ENCODE measurements at places on chromosomes 7 and 10.

DNA sequence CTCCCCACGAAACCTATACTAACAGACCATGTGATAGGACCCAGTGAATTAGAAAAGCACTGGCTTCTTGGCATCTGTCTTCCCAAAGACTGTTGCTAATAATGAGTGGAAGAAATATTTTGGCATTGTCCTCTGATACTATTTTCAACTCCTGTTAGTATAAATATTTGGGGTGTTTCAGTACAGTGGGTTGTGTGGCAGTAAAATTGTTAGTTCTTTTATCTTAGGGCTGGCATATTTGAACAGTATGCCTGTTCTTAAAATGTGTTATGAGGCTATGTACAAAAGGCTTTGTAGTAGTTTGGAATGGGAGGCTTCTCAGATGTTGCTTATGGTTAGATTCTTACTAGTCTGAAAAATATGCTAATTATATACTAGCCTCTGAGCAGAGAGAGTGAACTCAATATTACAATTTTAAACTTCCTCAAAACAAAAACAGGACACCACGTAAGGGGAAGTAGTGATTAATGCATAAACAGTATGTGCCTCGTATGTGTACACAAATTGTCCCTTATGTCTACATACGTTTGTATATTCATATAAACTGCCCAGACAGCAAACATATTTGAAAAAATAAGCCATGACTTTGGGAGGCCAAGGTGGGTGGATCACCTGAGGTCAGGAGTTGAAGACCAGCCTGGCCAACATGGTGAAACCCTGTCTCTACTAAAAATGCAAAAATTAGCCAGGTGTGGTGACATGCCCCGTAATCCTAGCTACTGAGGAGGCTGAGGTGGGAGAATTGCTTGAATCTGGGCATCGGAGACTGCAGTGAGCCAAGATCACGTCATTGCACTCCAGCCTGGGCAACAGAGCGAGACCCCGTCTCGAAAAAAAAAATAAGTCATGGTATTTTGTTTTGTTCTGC is 115.4 kb downstream of the ARID5B start:
- DNase-seq = no peak

DNA sequence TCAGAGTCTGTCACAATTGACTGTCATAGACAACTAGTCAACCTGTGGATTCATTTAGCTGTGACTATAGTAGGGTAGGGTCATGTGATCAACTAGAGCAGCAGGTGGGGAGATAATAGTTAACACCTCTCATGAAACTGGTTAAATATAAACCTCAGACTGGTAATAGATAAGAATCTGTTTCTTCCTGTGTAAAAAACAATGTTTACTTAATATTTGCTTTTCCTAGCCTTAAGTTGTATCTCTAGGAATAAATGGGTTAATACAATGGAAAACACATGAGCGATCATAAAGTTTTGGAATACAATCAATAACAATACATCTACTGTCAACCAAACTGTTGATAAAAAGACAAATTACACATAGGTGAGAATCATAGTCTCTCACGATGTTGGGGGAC is 43.4 kb upstream of the ITGB8 start:
- no peak for DNase-seq

- no peak for DNase-seq
These were observed 123.5 kb downstream of the AHR start for GRCh38 chr7:17421941-17422340.

DNA sequence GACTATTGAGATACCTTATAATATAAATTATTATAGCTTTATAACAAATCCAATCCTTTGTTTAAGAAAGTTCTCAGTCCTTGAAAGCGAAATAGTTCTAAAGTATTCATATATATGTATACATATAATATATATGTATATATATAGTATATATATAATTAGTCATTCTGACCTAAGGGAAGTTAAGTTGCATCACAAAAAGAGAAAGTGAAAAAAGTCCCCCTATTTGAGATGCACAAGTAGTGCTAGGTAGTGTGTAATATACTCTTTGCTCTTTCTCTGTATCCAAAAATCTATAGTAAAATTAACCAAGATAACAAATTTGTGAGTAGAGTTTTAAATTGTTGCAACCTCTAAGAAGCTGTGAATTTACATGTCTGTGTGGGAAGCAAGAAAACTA is 13.3 kb upstream of the IFIT1B start:
- no peak for DNase-seq

GRCh38 chr10:29811751-29812427 is 177.1 kb upstream of the SVIL start:
- DNase-seq = no peak

- DNase-seq = peak; percentile 63
These were observed 4.4 kb downstream of the MSRB2 start for GRCh38 chr10:23099816-23100215.

DNA sequence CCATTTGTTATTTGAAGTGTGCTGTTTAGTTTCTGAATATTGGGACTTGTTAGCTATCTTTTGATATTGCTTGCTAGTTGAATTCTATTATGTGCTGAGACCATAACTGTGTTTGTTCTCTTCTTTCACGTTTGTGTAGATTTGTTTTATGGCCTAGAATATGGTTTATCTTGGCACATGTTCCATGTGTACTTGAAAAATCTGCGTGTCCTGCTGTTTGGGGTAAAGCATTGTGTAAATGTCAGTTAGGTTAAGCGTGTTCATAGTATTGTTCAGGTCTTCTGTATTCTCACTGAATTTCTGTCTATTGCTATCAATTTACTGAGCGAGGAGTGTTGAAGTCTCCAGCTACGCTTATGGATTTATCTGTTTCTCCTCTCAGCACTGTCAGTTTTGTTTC is 19.4 kb downstream of the MMP21 start:
- DNase-seq = no peak

DNA sequence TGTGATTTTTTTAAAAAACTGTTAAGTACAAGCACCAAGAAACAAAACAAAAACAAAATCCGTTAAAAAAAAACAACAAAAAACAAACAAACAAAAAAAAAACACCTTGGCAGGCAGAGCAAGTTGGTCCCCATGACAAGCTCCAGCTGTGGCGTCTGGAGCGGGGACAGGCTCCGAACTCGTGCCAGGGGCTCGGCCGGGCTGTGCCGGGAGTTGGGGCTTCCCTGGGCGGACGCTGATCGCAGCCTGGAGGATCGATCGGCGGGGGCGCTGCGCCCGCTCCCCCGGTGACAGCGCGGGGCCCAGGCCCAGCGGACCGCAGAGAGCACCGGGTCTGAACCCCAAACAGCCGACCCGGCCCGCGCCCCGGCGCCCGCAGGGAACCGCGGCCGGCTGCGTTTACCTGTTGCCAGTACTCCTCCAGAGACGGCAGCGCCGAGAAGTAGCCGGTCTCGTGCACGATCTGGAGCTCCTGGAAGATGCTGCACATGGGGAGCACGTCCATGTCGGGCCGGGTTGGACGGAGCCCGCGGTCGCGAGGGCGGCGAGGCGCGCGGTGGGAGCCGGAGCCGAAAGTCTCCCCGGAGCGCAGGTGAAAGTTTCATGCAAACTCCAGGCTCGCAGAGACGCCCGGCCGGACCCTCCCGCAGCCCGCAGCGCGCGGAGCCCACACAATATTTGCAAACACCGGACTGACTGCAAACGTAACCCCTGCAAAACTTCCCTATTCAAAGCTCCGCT is at the start of gene KLF6:
TSS of gene KLF6 (minus strand) at position 700 of the 741 bp plus-strand sequence. CDS start at position 505, 195 bp downstream.
- DNase-seq = no peak

GRCh38 chr10:44975431-44976331 is 2.9 kb downstream of the DEPP1 start:
- DNase-seq = peak; percentile 52

DNA sequence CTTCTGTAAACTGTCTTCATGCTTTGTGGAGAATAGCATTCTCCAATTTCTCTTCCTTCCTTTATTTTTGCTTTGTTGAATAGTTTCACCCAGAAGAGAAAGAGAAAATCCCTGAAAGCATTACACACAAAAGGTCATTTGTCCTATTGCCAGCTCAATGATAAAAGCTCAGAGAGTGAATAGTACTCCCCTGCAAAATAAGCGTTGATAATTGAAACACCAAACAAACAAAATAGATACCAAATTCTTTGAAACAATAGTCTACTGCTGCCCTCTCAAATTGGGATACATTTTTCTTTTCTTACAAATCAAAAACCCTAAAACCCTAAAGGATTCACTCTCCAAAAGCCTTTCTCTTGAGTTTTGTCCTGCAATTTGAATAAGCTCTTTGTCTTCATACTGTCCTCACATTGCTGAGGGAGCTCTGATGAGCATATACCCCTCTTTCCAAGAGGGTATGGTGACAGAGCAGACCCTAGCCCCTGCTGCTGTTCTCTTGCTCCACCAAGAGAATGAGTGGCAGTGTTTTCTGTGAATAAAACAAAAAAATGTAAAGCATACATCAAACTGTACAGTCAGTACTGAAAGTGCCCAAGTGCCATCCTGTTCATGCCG is 134.4 kb downstream of the CSTF2T start:
- DNase-seq = no peak

DNA sequence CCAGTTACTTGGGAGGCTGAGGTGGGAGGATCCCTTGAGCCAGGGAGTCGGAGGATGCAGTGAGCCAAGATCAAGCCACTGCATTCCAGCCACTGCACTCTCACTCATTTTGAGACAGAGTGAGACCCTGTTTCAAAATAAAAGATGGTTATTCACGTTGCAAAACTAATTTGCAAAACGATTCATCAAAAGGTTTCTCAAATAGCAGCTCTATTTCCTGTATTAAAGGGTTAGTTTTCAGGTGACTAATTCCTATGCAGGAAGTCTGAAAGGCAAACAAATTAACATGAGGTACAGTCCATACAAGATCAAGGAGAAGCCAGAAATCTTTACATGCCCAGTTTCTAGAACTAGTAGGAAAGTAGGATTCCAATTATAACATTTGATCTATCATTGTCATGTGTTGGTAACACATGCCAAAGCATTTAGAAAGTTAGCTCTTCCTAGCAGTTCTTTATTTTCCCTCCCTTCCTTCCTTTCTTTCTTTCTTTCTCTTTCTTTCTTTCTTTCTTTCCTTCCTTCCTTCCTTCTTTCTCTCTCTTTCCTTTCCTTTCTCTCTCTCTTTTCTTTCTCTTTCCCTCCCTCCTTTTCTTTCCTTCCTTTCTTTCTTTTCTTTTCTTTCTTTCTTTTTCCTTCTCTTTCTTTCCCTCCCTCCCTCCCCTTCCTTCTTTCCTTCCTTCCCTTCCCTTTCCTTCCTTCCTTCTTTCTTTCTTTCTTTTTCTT is 49.3 kb downstream of the DENND2A start:
- DNase-seq = no peak

DNA sequence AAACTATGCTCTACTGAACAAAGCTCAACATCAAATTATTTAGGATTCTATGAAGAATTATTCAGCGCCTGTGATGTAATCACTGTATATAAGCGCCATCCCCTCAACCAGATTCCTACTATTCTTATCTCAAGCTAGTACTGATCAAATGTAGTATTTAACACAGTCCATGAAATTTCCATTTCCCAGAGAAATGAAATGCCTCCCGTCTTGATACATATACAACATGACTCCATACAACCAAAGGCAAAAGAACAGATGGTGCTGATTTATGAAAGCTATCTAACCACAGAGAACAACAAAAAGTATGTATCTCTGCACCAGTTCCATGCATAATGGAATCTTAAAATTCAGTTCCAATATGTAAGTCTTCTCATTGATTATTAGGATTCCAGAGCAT is 406.1 kb downstream of the PARD3 start:
- DNase-seq = no peak

- DNase-seq = no peak
These were observed 1.6 kb downstream of the CHST15 start for GRCh38 chr10:124091646-124092249.

DNA sequence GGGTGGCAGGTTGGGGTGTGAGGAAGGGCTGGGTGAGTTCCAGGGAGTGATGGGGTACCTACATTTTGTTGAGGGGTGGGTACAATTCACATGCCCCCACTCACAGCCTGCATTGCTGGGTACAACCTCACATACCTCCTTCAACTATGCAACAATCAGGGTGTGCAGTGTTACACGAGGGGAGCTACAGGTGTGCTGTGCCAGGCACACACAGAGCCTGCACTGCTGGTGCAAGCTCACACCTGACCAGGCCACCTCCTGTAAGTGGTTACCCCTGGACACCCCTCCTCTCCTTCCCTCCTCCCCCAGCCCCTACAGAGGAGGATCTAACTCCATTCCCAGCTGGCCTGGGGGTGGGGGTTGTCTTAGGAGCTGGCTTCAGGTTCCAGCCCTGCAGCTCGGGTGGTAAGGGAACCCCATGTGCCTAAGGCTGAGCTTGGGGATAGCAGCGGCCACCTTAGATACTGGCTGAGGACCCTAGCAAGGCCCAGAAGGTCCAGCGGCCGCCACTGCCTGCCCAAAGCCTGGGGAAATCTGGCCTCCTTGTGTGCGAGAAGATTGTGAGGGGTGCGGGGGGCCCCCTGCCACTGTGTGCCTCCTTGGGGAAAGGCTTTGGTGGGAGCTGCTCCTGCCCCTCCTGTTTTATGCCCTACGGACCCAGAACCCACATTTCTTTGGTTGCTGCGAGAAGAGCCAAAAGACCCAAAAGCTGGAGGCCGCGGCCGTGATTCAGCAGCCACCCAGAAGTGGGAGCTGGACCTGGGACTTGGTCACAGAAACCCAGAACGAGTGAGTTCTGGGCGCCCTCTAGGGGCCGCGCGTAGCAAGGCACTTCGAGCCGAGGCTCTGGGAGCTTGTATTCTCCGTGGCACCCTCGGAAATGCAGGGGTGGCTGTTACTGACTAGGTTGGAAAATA is 10.8 kb downstream of the TLX1 start:
- peak; percentile 93 for DNase-seq

- no peak for DNase-seq
These were observed 10.8 kb downstream of the ADAMTS14 start for GRCh38 chr10:70682920-70683600.

DNA sequence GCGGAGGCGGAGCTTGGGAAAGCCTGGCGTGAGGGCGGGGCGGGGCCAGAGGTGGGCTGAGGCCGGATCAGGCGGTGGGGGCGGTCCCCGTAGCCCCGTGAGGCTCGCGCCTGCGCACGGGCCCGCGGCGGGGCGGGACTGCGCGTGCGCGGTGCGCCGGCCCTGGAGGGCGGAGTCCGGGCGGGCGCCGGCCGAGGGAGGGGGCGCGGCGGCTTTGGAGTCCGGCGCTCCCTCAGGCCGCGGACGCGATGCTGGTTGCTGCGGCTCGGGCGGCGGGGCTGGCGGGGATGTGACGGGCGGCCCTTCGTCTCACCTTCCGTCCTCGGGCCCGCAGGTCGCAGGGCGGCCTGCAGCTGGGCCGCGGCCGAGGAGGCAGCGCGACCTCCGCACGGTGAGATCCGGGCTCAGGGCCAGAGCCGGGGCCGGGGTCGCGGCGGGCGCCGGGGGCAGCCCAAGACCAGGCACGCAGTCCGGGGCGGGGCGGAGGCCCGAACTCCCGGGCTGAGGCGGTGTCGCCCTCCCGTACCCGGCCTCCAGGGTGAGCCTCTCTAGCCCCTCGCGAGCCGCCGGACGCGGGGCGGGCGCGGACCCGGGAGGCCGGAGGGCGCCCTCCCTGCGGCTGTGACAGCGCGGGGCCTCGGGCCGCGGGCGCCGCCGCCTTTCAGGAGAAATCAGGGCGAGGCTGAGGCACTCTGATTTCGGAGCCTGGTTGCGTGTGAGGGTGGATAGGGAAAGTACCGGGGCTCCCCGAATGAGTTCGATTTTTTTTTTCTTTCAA is at the start of gene CCSER2:
TSS of gene CCSER2 (plus strand) at position 172 of the 778 bp plus-strand sequence. CDS start 42,464 bp downstream, outside the sequence.
- peak; percentile 90 for DNase-seq

DNA sequence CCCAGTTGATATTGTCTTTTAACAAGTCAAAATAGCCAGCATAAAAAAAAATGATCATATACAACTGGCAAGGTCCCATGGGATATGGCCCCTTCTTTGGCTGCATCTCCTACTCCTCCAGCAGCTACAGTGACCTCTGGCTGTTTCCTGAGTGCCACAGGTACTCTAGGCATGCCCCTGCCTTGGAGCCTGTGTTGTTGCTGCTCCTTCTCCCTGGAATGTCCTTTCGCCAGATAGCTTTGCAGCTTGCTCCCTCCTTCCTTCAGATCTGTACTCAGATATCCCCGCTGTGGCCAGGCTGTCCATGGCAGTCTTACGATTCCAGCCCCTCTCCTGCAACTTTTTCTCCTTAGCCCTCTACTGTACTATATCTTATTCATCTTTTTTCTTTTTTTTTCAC is 23.3 kb downstream of the CNNM2 start:
- no peak for DNase-seq
